Peyer's patch (tissue), 4 donors: ENCODE measurements at places on chromosomes 2 and 18. TPM values are rescaled to one million over a fixed set of nuclear protein-coding genes. Genes with fewer than 3 reads are reported as not detected.
A peak's percentile ranks its signal among the peaks of the same experiment; 100 is the strongest.

- H3K4me1 ChIP-seq = no peaks in the 10 kb centered on the region
- no peak overlapping the region for H3K4me3 ChIP-seq
- H3K27ac ChIP-seq = no peak overlapping the region
- H3K36me3 ChIP-seq = no peaks in the 10 kb centered on the region
- no peaks in the 10 kb centered on the region for H3K27me3 ChIP-seq
These were observed 56.8 kb downstream of the CCNT2 start for GRCh38 chr2:134975281-134976009.

DNA sequence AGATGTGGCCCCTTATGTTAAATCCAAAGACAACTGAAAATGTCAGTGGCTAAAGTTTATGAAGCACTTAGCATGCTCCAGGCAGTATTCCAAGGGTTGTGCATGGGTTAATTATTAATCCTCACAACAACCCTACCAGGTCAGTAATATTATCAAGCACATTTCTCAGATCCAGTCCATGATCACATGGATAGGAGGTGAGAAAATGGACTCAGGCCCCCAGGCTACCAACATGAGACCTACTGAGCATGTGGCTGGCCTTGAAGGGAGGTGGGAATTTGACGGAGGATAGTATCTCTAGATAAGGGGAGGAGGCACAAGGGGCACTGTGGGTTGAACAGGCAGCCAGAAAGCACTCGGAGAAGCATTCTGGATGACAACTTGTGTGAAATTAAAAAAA lies 412.0 kb downstream of the MEIS1 start:
- no peak overlapping the region for H3K27ac ChIP-seq
- H3K27me3 ChIP-seq = no peaks in the 10 kb centered on the region
- no peaks in the 10 kb centered on the region for H3K4me1 ChIP-seq
- H3K36me3 ChIP-seq = no peaks in the 10 kb centered on the region

- no peaks in the 10 kb centered on the region for H3K4me1 ChIP-seq
- H3K36me3 ChIP-seq = no peaks in the 10 kb centered on the region
- DNase-seq = no peak
- H3K27ac ChIP-seq = no peak overlapping the region
- H3K4me3 ChIP-seq = no peak overlapping the region
These were observed 133.3 kb downstream of the GFPT1 start for GRCh38 chr2:69253611-69254301.

DNA sequence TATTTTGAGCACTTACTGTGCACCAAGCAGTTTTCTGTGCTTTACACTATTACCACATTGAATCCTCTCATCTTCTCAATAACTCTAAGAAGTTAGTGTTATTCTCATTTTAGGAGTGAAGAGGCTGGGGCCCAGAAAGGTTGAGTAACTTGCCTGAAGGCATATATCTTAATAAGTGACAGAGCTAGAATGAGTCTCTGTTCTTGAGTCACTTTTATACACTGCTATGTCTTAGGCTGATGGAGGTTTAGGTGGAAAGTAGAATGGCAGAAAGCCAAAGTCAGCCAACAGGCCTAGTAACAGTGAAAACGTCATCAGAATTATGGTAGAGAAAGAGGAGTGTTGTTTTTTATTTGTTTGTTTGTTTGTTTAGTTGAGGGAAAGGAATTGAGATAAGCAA lies 27.9 kb upstream of the RPE start:
- no peak overlapping the region for H3K4me3 ChIP-seq
- no peak for DNase-seq
- no peaks in the 10 kb centered on the region for H3K36me3 ChIP-seq
- no peaks in the 10 kb centered on the region for H3K27me3 ChIP-seq
- H3K4me1 ChIP-seq = no peaks in the 10 kb centered on the region
- no peak overlapping the region for H3K27ac ChIP-seq

- H3K27me3 ChIP-seq = peaks cover 58% of the 10 kb centered on the region
- H3K27ac ChIP-seq = no peak overlapping the region
- DNase-seq = no peak
- no peaks in the 10 kb centered on the region for H3K36me3 ChIP-seq
These were observed 12.7 kb upstream of the PAX3 start for GRCh38 chr2:222311319-222311977.

DNA sequence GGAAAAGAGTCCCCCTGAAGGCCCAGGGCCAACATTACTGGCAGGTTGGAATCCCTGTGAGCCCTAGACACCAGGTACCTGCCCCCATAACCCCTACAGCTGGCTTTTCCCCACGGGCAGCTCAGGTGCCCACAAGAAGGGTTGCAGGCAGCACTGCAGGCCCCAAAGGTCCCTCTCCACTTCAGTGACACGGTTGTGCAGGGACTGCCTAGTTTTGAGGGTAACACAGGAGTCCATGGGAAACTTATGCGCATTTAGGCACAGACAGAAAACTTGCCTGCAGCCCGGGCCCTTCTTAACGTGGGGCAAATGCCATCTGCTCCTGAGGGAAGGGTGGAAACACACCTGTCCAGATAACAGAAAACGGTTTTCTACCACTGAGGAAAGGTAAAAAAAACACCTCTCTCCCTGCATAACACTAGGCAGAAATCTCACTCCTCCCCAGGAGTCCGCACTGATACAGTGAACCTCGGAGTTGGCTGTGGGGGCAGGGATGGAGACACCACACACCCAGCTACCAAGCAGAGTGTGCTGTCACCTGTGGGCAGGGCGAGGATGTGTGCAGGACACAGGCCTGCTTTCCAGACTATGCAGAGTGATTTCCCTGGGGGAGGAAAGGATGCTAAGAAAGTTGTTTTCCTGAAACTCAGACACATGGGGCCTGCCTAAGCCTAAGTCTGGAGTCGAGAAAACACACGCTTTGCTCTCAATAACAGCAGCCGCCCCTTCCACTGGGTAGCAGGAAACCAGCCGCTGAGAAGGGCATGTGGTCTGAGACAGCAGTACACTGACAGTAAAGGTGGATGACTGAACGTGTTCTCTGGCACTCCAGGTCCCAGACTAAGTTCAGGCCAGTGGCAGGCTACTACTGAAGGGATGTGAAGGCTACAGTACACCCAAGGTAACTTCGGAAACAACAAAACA lies 819.4 kb downstream of the DCDC2C start:
- H3K36me3 ChIP-seq = no peaks in the 10 kb centered on the region
- H3K27ac ChIP-seq = no peak overlapping the region
- no peak for DNase-seq
- H3K4me1 ChIP-seq = no peaks in the 10 kb centered on the region
- no peaks in the 10 kb centered on the region for H3K27me3 ChIP-seq

DNA sequence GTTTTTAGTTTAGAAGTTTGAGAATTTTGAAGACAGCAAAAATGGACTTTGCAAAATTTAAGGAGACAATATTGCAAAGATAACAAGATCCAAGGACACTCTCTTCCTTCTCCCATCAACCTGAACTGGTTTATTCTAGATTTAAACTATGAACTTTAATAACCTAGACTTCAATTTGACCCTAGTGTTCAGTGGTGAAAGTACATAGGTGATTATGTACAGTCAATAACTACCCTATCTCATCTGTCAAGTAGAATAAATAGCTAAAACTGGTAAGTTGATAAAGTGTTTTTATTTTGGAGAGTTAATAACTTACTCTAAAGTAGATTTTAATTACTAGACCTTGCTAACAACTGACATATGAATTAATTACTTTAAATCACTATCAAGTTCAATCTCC lies 52.9 kb upstream of the NFE2L2 start:
- H3K27ac ChIP-seq = peak overlapping the region; percentile 41
- no peaks in the 10 kb centered on the region for H3K4me1 ChIP-seq
- no peaks in the 10 kb centered on the region for H3K36me3 ChIP-seq
- H3K27me3 ChIP-seq = no peaks in the 10 kb centered on the region
- DNase-seq = no peak

- H3K4me1 ChIP-seq = peaks cover 17% of the 10 kb centered on the region
- no peak overlapping the region for H3K4me3 ChIP-seq
- DNase-seq = no peak
- H3K36me3 ChIP-seq = no peaks in the 10 kb centered on the region
- no peak overlapping the region for H3K27ac ChIP-seq
These were observed 127.7 kb downstream of the SOCS6 start for GRCh38 chr18:70416496-70416895.

DNA sequence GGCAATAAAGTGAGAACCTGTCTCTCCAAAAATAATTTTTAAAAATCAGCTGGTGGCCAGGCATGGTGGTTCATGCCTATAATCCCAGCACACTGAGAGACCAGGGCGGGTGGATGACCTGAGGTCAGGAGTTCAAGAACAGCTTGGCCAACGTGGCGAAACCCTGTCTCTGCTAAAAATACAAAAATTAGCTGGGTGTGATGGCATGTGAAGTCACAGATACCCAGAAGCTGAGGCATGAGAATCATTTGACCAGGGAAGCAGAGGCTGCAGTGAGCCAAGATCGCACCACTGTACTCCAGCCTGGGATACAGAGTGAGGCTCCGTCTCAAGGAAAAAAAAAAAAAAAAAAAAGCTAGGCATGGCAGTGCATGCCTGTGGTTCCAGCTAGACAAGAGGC lies 7.4 kb upstream of the GPR75 start:
- no peak overlapping the region for H3K27ac ChIP-seq
- no peaks in the 10 kb centered on the region for H3K4me1 ChIP-seq
- H3K36me3 ChIP-seq = peaks cover 3% of the 10 kb centered on the region
- DNase-seq = no peak

DNA sequence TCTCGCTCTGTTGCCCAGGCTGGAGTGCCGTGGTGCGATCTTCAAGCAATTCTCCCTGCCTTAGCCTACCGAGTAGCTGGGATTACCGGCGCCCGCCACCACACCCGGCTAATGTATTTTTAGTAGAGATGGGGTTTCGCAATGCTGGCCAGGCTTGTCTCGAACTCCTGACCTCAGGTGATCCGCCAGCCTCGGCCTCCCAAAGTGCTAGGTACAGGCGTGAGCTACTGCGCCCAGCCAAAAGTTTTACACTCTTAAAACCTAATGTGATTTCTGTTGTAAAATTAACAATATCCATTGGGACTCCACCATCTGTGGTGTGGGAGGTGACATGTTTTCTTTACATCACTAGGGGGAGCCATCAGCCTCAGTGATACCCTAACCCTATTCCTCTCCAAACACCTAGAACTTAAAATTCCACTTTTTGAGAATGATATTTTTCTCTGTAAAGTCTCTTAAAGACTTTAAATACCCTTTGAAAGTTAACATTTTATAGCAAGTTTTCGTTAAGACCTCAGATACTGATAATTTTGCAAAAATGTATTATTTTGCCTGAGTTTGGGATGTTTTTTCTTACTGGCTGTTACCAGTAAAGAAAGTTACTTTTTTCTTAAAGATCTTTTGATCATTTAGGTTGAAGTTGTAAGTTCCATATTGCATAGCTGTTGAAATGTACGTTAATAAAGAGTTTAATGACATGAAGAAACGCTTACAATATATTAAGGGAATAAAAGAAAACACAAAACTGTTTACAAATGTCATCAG lies 11.6 kb upstream of the EIF2AK2 start:
- H3K4me1 ChIP-seq = no peaks in the 10 kb centered on the region
- no peaks in the 10 kb centered on the region for H3K36me3 ChIP-seq
- H3K27ac ChIP-seq = peak overlapping the region; percentile 72
- peak; percentile 54 for DNase-seq
- peak overlapping the region; percentile 25 for H3K4me3 ChIP-seq
- no peaks in the 10 kb centered on the region for H3K27me3 ChIP-seq

- no peak overlapping the region for H3K27ac ChIP-seq
- DNase-seq = no peak
- no peaks in the 10 kb centered on the region for H3K36me3 ChIP-seq
- H3K4me3 ChIP-seq = no peak overlapping the region
These were observed 16.4 kb downstream of the TNS1 start for GRCh38 chr2:217986256-217986961.

DNA sequence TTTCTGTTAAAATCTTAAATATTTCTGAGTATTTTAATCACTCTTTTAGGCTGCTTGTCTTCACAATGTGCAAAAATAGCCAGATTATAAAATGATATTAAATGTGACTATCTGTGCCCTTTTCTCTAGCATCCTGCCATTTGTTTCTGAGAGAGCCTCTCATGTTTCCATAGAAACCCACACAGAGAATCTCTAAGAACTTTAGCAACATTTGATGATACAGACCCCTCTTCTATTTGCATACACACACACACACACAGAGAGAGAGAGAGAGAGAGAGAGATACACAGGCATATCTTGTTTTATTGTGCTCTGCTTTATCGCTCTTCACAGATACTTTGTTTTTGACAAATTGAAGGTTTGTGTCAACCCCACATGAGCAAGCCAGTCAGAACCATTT lies 134.5 kb upstream of the DDX18 start:
- no peak overlapping the region for H3K27ac ChIP-seq
- H3K4me3 ChIP-seq = no peak overlapping the region
- H3K36me3 ChIP-seq = no peaks in the 10 kb centered on the region
- no peak for DNase-seq
- no peaks in the 10 kb centered on the region for H3K4me1 ChIP-seq

DNA sequence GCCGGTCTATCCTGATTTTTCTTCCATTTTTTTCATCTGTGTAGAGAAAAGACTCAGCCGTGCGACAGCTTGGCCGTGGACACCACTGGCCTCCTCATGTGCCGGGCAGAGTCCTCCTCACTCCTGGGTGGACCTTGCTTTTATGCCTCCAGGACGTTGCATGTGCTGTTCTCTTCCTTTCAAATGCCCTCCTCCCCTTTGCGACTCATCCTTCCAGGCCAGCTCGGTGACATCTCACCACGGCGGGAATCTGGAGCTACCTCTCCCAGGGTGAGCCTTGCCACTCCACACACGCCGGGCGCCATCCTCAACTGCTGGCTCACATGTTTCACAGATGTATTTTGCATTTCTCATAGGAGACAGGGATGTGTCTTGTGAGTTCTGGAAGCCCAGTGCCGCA lies 198.5 kb upstream of the HDAC4 start:
- H3K27ac ChIP-seq = no peak overlapping the region
- no peaks in the 10 kb centered on the region for H3K4me1 ChIP-seq
- no peaks in the 10 kb centered on the region for H3K36me3 ChIP-seq
- DNase-seq = peak; percentile 33
- no peak overlapping the region for H3K4me3 ChIP-seq
- H3K27me3 ChIP-seq = no peaks in the 10 kb centered on the region

- H3K4me1 ChIP-seq = peaks cover 6% of the 10 kb centered on the region
- no peaks in the 10 kb centered on the region for H3K36me3 ChIP-seq
- DNase-seq = no peak
- no peak overlapping the region for H3K4me3 ChIP-seq
- H3K27ac ChIP-seq = no peak overlapping the region
These were observed 40.2 kb downstream of the INPP4A start for GRCh38 chr2:98484652-98485452.

Gene ME2
- total RNA-seq = 84.6 TPM

Gene TUBA4A
- 131 TPM for total RNA-seq

Gene CDH2
- total RNA-seq = not detected

Gene HTRA2
- 25.4 TPM for total RNA-seq

Gene RFX8
- total RNA-seq = not detected

Gene MDH1B
- not detected for total RNA-seq

Gene SLC9A4
- total RNA-seq = not detected

Gene SULT1C3
- 7.8 TPM for total RNA-seq
